ENCODE measurements at places on chromosomes 2 and 18. TPM values are rescaled to one million over a fixed set of nuclear protein-coding genes. Genes with fewer than 3 reads are reported as not detected.
A peak's percentile ranks its signal among the peaks of the same experiment; 100 is the strongest.

DNA sequence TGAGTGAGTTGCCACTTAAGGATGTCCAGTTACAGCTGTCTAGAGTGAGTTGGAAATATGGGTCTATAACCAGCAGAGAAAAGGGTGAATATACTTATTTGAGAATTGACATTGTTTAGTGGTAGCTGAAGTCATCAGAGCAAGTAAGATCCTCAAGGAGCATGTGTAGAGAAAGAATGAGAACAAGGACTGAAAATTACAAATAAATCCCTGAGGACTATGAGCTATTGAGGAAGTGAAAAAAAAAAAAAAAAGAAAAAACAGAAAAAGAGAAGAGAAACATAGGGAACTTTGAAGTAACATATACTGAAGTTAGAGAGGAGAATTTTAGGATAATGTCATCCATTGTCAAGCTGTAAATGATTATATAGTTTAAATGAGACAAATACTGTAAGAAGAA is 134.0 kb upstream of the CCDC68 start:
- DNase-seq, result no peak
- no peak overlapping the region for H3K4me3 ChIP-seq
- no peak overlapping the region for H3K27ac ChIP-seq
- H3K4me1 ChIP-seq, result no peaks in the 10 kb centered on the region

- no peak for DNase-seq
- H3K4me3 ChIP-seq, result no peak overlapping the region
- H3K36me3 ChIP-seq, result no peaks in the 10 kb centered on the region
- no peak overlapping the region for H3K27ac ChIP-seq
Observed at GRCh38 chr2:190947141-190947540, 66.5 kb downstream of the GLS start.

DNA sequence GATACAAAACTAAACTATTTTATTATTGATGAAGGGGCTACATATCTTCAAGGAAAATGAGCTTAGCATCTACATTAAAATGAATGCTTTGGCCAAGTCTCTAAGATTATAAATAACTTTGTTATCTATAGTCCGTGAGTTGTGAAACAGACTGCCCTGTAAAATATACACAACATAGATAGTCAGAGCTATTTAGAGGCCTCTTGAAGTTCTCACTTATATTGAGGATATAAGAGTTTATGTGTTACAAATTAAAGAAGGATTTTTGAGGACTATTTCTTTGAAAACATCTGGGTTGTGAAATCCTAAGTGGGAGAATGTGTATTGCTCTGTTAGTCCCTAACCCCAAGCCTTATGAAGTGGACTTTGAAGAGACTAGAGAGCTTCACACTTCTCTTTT is 292.0 kb upstream of the CDH2 start:
- DNase-seq, result no peak
- H3K4me3 ChIP-seq, result no peak overlapping the region
- no peak overlapping the region for H3K27ac ChIP-seq
- H3K27me3 ChIP-seq, result no peaks in the 10 kb centered on the region
- no peaks in the 10 kb centered on the region for H3K4me1 ChIP-seq
- no peaks in the 10 kb centered on the region for H3K36me3 ChIP-seq

- no peak overlapping the region for H3K4me3 ChIP-seq
- no peaks in the 10 kb centered on the region for H3K4me1 ChIP-seq
- H3K27ac ChIP-seq, result no peak overlapping the region
- H3K36me3 ChIP-seq, result no peaks in the 10 kb centered on the region
Observed at GRCh38 chr2:229675569-229675968, 38.8 kb downstream of the DNER start.

GRCh38 chr2:230505162-230505561 is 89.2 kb downstream of the SP100 start:
- peaks cover 88% of the 10 kb centered on the region for H3K36me3 ChIP-seq
- DNase-seq, result no peak
- H3K4me3 ChIP-seq, result no peak overlapping the region
- H3K27ac ChIP-seq, result no peak overlapping the region
- H3K4me1 ChIP-seq, result no peaks in the 10 kb centered on the region

DNA sequence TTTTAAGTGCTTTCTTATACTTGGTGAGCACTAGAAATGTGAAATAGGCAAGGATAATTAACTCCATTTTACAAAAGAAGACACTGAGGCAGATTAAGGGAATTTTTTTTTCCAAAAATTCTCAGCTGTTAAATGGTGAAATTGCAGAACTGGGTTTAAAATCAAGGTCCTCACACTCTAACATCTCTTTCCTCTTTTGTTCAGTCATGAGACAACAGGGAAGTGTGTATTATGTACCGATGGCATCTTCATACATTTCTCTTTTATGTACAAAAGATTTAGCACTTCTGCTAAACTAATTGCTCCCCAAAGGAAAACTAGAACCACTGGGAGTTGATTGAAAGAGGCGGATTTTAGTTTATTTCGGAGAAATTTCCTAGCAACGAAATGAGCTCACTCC is 203.0 kb downstream of the SETBP1 start:
- no peak overlapping the region for H3K27ac ChIP-seq
- H3K4me1 ChIP-seq, result peaks cover 3% of the 10 kb centered on the region
- no peaks in the 10 kb centered on the region for H3K36me3 ChIP-seq
- no peak overlapping the region for H3K4me3 ChIP-seq
- DNase-seq, result no peak
- peaks cover 6% of the 10 kb centered on the region for H3K27me3 ChIP-seq

- H3K27ac ChIP-seq, result no peak overlapping the region
- no peak overlapping the region for H3K4me3 ChIP-seq
- no peak for DNase-seq
- H3K36me3 ChIP-seq, result peaks cover 5% of the 10 kb centered on the region
- H3K4me1 ChIP-seq, result peaks cover 50% of the 10 kb centered on the region
Observed at GRCh38 chr2:108630567-108631405, 88.5 kb upstream of the RANBP2 start.

DNA sequence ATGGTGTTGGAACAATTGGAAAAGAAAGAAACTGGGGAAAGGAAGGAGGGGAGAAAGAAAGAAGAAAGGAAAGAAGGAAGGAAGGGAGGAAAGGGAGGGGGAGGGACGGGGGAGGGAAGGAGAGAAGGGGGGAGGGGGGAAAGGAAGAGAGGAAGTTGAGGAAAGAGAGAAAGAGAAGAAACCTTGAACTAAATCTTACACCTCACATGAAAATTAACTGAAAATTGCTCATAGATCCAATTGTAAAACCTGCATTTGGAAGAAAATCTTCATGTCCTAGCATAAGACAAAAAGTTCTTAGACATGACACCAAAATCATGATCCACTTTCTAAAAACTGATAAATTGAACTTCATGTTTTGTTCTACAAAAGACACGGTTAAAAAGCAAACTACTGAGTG is 163.8 kb downstream of the EXOC6B start:
- no peaks in the 10 kb centered on the region for H3K4me1 ChIP-seq
- no peaks in the 10 kb centered on the region for H3K36me3 ChIP-seq
- no peak overlapping the region for H3K27ac ChIP-seq
- no peak for DNase-seq

DNA sequence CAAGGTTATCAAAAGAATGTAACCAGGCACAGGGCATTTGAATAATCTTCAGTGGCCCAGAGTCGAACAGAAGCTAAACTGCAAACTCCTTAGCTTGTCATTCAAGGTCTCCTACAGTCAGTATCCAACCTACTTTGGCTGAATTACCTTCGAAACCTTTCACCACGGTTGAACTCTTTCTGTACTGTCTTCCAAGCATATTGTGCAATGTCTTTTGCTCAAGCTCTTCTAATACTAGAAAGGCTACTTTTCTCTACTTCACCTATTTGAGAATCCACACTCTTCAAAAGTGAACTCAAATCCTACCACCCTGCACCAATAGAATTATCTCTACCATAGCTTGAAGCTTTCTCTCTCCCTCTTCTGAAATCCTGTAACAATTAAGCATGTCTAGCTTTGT is 142.9 kb downstream of the NR4A2 start:
- no peak overlapping the region for H3K4me3 ChIP-seq
- H3K27ac ChIP-seq, result no peak overlapping the region
- H3K36me3 ChIP-seq, result no peaks in the 10 kb centered on the region
- H3K4me1 ChIP-seq, result no peaks in the 10 kb centered on the region

DNA sequence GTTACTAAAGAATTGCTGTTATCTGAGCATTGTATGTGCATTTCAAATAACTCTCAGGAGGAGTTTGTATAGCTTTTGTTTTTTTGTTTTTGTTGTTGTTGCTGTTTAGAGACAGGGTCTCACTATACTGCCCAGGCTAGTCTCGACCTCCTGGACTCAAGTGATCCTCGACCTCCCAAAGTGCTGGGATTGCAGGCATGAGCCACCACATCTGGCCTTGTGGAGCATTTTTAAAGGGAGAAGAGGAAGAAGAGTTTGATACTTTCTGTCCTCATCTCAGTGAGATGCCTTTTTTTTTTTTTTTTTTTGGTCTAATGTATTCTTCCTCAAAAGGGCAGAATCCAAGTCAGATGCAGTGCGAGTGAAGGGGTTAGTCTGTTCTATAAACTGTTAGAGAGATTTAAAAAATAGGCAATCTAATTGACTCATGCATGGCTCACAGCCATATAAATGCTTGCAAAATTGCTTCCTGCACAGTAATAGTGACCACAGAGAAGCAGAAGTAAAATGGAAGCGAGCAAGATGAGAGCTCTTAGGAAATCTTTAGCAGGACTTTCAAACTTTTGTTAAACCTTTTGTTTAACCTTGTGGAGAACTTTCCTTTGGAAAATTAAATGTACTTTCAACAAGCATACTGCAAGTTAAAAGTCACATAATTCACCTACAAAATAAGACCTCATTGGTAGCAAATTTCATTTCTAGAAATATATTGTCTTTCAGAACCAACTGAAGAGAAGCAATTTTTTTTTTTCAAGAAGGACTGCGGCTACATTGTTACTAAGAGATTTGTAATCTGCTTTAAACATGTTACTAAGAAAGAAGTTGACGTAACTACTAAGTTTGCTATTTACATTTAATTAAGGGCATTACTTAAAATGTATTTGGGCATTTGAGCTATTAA is 52.3 kb upstream of the ROCK1 start:
- no peak for DNase-seq
- no peaks in the 10 kb centered on the region for H3K36me3 ChIP-seq
- H3K27ac ChIP-seq, result no peak overlapping the region

- H3K36me3 ChIP-seq, result no peaks in the 10 kb centered on the region
- peaks cover 6% of the 10 kb centered on the region for H3K4me1 ChIP-seq
- H3K27ac ChIP-seq, result no peak overlapping the region
Observed at GRCh38 chr2:21422724-21423522, 299.2 kb downstream of the TDRD15 start.

DNA sequence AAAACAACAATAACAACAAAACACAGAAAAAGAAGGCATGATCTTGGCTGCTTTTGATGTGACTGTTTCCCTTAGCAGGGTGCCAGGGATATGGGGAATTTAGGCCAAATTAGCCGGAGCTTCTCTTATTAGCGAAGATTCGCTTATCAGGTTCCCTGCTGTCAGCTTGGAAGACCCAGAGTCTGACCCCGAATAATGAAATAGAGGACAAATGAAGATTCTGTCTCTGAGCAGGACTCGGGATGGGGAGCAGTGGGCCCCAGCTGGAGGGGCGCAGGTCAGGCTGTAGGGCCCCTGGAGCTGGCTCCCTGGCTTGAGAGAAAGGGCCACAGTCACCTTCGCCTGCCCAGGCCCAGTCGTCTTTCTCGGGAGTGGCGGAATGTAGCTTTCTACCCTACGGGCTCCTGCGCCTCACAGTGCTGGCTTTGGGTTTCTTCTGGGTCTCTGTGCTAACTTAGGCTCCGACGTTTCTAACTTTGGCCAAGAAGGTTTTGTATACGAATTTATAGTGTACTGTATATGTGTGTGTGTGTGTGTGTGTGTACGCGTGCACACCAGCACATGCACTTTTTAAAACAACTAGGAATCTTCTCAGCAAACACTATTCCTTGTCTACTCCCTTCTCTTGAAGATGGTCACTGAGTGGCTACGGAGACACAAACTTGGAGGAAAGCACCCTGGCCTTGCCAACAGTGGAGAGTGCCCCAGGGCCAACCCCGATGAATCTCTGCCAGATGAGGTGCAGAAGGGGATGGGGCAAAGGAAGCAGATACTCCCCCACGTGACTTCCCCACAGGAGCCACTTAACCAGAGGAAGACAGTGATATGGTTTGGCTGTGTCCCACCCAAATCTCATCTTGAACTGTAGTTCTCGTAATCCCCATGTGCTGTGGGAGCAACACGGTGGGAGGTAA is 195.6 kb upstream of the COPS8 start:
- no peak overlapping the region for H3K4me3 ChIP-seq
- DNase-seq, result peak; percentile 7
- no peak overlapping the region for H3K27ac ChIP-seq
- H3K36me3 ChIP-seq, result no peaks in the 10 kb centered on the region
- H3K27me3 ChIP-seq, result peaks cover 6% of the 10 kb centered on the region

DNA sequence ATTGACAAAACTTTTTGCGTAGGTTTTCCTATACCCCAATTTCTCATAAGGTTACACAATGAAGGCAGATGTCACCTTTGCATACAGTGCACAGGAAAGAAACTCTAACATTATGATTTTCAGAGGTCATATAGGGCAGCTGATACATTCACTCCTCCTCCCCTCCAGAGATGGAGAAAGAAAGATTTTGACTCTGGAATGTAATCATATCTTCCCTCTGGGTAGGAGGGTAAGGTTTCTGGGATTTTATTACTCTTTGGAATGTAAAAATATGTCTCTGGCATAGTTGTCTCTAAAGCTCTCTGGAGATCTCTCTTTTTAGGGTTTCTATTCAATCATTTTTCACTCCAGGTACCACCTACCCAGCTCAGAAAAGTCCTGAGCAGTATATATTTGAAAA is 398.3 kb downstream of the GPD2 start:
- no peaks in the 10 kb centered on the region for H3K36me3 ChIP-seq
- no peak overlapping the region for H3K27ac ChIP-seq
- no peak overlapping the region for H3K4me3 ChIP-seq
- H3K4me1 ChIP-seq, result no peaks in the 10 kb centered on the region
- no peak for DNase-seq

GRCh38 chr2:137000811-137001210 is 235.5 kb downstream of the THSD7B start:
- H3K27ac ChIP-seq, result no peak overlapping the region
- H3K36me3 ChIP-seq, result no peaks in the 10 kb centered on the region
- DNase-seq, result no peak
- no peaks in the 10 kb centered on the region for H3K27me3 ChIP-seq
- no peaks in the 10 kb centered on the region for H3K4me1 ChIP-seq

AFF3 gene
- 7.1 TPM for total RNA-seq

PARD3B gene
- 1.0 TPM for total RNA-seq

OR6B2 gene
- total RNA-seq, result not detected

ALPP gene
- total RNA-seq, result not detected

RBM44 gene
- 0.37 TPM for total RNA-seq

MEP1B gene
- total RNA-seq, result not detected

CHRND gene
- total RNA-seq, result not detected

SIGLEC15 gene
- total RNA-seq, result not detected

IFIH1 gene
- total RNA-seq, result 37.3 TPM

FAM228A gene
- total RNA-seq, result not detected

All from activated CD8-positive, alpha-beta T cell treated with anti-CD3 and anti-CD28 coated beads, Interleukin-2, amount 10 ng/mL, durations not matched to agents 7 days and 5 days (primary cell).